ENCODE measurements at places on chromosomes 3 and 15. TPM values are rescaled to one million over a fixed set of nuclear protein-coding genes. Genes with fewer than 3 reads are reported as not detected.

GRCh38 chr3:115832265-115832664, 209.0 kb downstream of the GAP43 start:
- DNase-seq: no peak
- H3K36me3 ChIP-seq: no peaks in the 10 kb centered on the region
- peaks cover 62% of the 10 kb centered on the region for H3K4me1 ChIP-seq

- no peak overlapping the region for H3K4me3 ChIP-seq
- H3K27ac ChIP-seq: no peak overlapping the region
- no peak for DNase-seq
- no peaks in the 10 kb centered on the region for H3K27me3 ChIP-seq
Measured at GRCh38 chr15:49468481-49468839, 45.4 kb downstream of the FGF7 start.

DNA sequence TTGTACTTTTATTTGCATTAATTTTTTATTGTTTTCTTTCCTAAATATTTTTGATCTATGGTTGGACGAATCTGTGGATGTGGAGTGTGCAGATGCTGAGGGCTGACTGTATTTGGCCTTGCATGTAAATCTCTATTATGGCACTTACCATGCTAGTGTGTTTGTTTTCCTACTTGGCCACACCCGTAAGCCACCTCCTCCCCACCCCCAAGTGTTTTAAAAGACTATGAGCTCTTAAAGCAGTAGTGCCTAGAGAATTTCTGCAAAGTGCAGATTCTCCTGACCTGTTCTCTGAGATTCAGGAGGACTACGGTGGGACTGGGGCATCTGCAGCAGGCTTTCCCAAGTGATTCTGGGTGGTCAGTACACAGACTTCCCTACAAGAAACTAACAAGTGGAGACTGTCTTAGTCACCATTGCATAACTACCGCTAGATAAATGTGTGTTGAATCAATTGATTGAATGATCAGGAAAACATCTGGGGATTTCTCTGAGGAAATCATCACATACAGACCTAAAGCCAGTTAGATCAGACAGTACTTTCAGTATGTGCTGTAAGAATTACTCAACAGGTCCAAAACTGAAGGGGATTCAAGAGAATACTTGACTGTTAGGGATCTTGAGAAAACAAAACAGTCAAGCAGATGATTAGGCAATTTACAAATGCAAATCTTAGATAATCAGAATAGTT, 6.2 kb upstream of the TIPARP start:
- DNase-seq: no peak
- H3K4me1 ChIP-seq: peaks cover 4% of the 10 kb centered on the region
- H3K4me3 ChIP-seq: no peak overlapping the region
- no peaks in the 10 kb centered on the region for H3K27me3 ChIP-seq
- H3K36me3 ChIP-seq: no peaks in the 10 kb centered on the region

DNA sequence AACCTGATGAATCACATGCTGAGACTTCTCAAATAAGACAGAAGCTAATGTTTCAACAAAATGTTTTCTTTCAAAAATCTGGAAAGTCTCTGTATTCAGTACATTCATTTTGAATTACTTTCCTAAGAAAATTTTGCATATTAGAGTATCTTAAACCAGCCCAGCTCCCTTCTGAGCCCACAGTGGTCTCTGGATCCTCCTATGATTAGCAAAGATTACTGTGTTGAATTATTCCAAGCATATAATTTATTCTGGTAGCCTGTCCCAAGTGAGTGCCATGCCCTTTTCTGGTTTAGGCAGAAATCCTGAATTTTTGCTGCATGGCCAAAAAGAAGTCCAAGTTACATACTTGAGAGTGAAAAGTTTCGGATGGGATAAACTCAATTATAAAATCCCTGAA, 279.0 kb downstream of the CTNNB1 start:
- no peaks in the 10 kb centered on the region for H3K27me3 ChIP-seq
- H3K36me3 ChIP-seq: no peaks in the 10 kb centered on the region
- H3K27ac ChIP-seq: no peak overlapping the region
- DNase-seq: no peak

DNA sequence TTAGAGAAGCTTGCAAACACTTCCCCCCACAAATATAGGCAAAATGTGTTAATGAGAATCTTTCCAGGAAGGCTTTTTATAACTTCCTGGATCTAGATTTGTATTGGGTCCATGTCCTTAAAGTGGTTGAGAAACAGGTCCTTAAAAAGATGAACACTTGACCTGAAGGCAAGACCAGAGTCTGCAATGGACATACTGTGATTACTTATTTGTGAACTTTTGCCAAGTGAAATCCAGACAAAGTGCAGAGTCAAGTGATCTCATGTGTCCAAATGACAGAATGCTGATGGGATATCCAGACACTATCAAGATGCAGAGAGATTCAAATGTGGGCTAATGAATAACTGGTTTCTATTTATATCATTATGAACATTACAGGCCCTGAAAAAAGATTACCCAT, 43.8 kb downstream of the FRMD4B start:
- H3K27me3 ChIP-seq: no peaks in the 10 kb centered on the region
- H3K27ac ChIP-seq: no peak overlapping the region
- no peak for DNase-seq
- H3K4me1 ChIP-seq: no peaks in the 10 kb centered on the region
- H3K4me3 ChIP-seq: no peak overlapping the region

DNA sequence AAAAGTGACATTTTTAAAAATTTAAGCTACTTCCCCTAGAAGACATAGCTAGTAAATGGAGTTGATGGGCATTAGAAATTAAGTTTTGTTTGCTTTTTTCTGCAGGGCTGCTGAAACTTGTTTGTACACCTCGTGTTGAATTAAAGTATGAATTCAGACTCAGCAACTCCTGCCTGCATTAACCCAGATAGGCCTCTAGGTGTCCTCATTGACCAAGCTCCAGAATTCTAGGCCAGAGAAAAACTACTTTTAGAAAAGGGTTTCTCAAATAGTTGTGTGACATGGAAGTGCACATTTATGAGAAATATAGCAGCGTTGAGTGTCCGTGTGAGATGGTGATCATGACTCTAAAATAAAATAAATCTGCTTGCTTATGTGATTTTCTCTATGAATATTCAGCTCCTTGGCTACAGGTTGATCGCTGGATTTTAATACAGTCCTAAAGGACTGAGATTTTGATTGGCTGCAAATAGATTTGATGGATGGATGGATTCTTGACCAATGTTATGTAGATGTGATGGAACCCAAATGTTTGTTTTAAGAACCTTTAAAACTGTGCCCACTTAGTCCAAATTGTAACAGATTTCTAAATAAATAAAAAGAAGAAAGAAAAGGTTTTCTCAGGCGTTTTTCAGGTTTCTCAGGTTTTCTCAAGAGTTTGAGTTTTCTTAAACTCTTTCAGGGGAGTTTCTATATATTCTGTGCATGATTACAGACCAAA, 39.4 kb upstream of the LMOD3 start:
- no peaks in the 10 kb centered on the region for H3K4me1 ChIP-seq
- no peak overlapping the region for H3K4me3 ChIP-seq
- no peaks in the 10 kb centered on the region for H3K36me3 ChIP-seq

The IL12A gene
- 0.42 TPM for polyA plus RNA-seq

The CCDC13 gene
- 0.06 TPM for polyA plus RNA-seq

The IL17RC gene
- 6.3 TPM for polyA plus RNA-seq

The SPATA12 gene
- 0.08 TPM for polyA plus RNA-seq
